ENCODE measurements at places on chromosomes 7 and 10.

GRCh38 chr7:44145969-44146911, 5.1 kb upstream of the MYL7 start:
- peak; percentile 100 for DNase-seq

GRCh38 chr10:119315128-119316001, 108.0 kb downstream of the GRK5 start:
- DNase-seq: peak; percentile 73

DNA sequence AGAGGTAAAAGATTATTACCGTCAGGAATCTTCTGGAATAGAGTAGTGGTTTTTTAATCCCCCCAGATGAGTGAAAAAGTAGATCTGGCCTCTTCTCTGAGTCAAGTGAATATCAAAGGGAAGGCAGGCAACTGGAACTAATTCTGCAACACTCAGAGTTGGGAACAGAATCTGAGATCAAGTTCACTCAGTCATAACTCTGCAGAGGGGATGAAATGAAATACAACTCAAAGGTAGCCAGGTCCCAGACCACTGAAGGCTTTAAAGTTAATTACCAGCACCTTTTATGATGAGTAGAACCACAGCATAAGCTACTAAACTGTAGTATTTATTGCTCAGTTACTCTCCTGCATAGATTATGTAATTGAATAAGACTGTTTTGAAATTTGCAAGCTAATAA, 455.6 kb upstream of the AKR1E2 start:
- no peak for DNase-seq

GRCh38 chr7:98771519-98771918, 98.3 kb downstream of the TMEM130 start:
- DNase-seq: peak; percentile 68

DNA sequence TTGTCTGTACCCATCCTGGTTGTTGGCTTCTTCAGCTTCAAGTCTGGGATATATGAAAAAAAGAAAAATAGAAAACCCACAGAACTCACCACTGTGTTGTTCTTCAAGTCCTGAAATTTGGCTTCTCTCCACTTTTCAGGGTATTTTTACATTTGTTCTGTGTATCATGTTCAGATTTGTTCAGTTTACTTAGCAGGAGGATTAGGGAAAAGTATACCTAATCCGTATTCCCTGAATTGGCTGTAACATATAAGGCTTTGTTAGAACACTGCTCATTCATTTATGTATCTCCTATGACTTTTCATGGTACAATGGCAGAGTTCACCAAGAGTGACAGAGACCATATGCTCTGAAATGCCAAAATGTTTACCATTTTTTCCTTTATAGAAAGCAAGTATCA, 146.9 kb downstream of the PTN start:
- DNase-seq: no peak

- no peak for DNase-seq
Observed at GRCh38 chr10:113487154-113487553, 65.7 kb upstream of the HABP2 start.

DNA sequence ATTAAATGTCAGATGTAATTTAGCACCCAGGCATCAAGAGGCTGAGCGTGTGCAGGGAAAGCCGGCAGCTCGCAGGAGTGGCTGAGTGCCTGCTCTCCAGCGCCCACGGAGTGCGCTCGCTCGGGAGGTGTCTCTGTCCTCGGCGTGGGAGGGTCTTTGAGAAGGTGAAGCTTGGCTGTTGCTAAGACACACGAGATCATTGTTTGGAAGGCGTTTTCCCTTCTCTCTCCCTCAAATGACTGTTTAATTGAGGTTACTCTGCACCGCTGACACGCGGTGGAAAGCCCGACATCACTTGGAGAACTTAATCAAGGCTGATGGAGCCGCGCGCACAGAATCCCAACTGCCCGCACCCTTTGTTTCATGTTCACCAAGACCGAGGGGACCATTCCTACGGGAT, 414.6 kb downstream of the DNAJB6 start:
- DNase-seq: no peak

- no peak for DNase-seq
Observed at GRCh38 chr10:124685261-124685660, 58.9 kb downstream of the FAM53B start.

GRCh38 chr7:46569133-46569465, 648.0 kb upstream of the IGFBP3 start:
- no peak for DNase-seq

GRCh38 chr7:149686011-149686410, 87.4 kb downstream of the ZNF467 start:
- DNase-seq: no peak

DNA sequence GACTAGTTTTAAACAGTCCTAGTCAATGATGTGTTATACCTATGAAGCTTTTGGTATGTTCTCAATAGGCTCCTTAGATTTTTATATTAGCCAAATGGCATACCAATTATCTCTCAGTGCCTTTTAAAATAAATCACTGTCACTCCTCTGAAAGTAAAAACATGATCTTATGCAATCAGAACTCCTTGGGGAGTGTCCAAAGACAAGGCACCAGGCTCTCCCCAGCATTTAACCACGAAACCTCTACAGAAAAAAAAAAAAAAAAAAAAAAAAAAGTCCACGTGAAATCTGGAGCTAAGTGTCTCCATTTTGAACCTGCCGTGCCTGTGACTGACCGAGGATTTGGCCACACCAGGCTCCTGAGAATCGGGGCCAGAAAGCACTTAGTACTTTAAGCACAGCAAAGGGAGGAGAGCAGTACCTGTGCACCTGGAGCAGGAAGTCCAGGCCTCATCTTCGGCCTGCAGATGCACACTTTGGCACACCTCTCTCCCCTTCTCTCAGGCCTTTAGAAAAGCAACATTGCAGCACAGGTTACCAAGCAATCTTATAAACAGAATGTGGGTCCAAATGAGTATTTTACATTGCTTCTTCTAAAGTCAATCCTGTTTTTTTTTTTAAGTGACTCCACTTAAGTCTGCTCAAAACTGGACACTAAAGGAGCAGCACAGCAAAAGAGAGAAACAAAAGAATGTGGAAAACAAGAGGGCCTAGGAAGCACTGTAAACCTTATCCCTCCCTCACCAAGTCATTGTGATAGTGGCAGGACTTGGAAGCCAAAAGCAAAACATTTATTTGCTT, 1.5 kb downstream of the FAM13C start:
- no peak for DNase-seq

DNA sequence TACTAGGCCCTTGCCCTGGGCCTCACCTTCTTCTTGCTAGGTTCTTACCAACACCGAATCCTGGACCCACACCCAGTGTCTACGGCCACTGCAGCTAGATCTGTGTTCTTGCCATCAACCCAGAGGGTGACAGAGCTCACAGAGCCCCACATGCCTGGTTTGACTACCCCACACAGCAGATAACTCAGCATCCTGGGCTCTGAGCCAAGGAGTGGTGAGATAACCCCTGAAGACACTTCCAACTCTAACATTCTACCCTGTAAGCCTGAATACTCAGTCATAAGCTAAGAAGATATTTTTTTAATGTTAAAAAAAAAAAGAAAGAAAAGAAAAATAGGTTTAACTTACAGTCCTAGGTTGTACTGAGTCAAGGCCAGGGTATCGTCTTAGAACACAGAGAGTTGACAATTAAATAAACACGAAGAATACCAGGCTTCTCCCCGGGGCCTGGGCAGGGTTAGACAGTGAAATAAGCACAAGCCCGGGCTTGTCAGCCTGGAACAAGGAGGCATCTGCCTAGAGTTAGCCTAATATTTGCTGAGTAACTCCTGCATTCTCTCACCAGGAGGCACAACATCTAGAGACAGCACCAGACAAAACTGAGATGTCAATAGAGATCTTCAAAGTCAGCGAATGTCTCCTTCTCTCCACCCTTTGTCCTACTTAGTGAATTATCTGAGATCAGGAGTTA, 556.5 kb upstream of the LRRN3 start:
- no peak for DNase-seq

DNA sequence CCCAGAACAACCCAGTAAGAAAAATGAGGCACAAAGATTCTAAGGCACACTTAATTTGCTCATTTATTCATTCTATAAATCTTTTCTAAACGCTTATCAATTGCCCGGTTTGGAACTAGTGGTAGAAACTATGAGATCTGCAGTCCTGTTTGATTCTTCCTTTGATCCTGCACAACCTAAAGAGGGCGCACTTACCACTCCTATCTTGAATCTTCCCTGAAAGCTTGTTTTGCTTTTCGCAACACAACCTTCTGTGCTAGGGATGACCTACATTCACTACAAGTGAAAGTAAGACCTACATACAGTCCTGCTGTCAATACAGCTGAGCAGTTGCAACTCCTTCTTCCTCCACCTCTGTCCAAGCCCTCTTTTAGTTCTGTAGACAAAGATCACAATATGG, 12.6 kb upstream of the ARL4A start:
- DNase-seq: peak; percentile 73

- no peak for DNase-seq
Observed at GRCh38 chr10:49351669-49352068, 44.2 kb downstream of the DRGX start.

- no peak for DNase-seq
Observed at GRCh38 chr7:130998993-130999602, 265.1 kb upstream of the KLF14 start.

GRCh38 chr7:147605323-147605722, 985.2 kb upstream of the C7orf33 start:
- no peak for DNase-seq

DNA sequence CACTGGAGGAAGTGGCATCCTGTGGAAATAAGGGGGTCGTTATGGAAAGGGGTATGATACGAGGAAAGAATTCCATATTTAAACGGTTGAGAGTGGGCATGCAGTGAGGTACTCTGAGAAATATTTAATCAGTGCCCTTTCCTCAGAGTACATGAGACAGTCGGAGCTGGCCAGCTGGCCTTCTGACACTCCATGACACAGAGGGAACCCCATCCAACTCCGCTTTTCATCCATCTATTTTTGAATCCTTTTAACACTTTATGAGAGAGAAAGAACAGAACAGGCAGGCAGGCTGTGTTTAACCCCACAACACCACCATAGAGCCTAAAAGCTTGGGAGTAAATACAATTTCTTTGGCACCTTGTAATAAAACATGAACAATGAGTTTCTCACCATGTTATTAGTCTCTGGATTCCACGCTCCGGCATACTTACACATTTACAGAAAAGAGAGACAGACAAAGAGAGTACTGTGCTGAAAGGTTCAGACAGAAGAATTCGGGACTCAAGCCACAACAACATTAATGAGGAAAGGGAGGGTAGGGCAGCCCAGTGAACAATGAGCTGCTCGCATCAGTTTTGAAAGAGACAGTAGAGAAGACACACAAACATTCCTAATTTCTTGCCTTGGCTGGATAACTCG, 124.2 kb upstream of the PDLIM1 start:
- no peak for DNase-seq

DNA sequence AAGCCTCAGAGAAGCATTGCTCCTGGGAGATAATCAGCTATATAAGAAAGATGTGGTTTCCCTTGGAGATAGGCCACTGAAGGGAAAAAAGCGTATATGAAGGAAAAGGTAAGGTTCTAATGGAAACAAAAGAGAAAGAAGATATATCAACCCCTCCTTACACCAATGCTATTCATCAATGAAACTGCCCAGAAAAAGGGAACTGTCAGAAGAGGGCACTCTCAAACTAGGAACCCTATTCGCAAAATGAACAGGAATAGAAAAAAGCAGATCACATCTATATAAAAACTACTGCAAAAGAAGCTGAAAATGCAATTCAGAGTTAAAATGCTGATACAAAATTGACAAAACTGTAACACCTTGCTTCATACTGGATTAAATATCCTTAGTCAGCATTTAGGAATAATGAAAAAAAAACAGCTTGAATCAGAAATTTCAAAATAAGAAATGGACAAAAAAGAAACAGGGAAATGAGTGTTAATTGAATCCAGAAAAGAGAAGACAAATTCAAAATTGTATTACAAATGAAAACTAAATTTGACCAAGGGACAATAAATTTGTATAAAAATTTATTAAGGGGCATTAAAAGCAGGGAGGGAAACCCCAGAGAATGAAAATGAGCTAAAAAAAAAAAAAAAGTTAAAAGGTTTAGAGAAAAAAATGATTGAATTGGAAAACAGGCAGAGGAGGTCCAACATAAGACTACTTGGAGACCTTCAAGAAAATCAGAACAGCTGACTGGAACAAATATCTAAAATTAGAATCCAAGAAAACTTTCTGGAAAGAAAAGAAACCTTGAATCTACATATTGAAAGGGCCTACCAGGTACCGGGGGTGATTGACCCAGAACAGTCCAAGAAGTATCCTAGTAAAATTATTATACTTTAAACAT, 17.9 kb downstream of the NHLRC2 start:
- no peak for DNase-seq

Measured in H7 (cell line).